ENCODE measurements at places on chromosomes 7 and 10.

- DNase-seq, result no peak
Observed at GRCh38 chr10:101140950-101141615, 10.0 kb downstream of the TLX1 start.

- no peak for DNase-seq
Observed at GRCh38 chr7:30684351-30684750, 2.1 kb upstream of the CRHR2 start.

DNA sequence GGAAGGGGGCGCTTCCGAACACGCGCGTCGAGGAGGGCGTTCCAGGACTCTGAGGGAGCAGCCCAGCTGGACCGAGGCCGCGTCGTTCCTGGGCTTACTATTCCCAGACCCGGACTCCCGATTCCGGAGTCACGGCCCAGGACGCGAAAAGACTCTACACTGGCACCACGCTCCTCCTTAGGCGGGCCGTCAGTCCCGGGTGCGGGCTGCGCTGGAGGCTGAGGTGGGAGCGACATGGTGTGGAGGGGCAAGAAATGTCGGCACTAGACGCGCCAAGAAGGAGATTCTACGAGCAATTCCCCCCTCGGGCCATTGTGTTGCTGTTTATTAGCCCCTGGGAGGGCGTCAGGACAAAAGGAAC lies 584 bp upstream of the RUNDC3B start:
- peak; percentile 44 for DNase-seq

GRCh38 chr10:33655165-33655815 lies 320.8 kb upstream of the NRP1 start:
- peak; percentile 86 for DNase-seq

DNA sequence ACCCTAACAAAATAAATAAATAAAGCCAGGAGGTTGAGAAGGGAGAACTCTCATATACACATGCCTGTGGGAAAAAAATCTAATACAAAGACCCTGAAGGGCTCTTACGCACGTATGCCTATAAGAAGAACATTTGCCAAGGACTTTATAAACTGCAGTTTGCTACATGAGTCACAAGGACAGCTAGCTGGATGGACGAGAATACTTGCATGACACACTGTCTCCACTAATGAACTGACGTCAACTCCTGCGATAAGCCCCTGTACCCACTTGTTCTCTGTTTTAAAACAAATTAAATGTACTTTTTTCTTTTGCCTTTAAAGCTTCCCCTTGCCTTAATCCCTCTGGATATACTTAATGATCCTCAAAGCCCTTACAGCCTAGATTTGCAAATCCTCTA lies 374.6 kb upstream of the GHITM start:
- DNase-seq, result no peak

GRCh38 chr7:24896031-24896501 lies 83.9 kb downstream of the OSBPL3 start:
- DNase-seq, result no peak

DNA sequence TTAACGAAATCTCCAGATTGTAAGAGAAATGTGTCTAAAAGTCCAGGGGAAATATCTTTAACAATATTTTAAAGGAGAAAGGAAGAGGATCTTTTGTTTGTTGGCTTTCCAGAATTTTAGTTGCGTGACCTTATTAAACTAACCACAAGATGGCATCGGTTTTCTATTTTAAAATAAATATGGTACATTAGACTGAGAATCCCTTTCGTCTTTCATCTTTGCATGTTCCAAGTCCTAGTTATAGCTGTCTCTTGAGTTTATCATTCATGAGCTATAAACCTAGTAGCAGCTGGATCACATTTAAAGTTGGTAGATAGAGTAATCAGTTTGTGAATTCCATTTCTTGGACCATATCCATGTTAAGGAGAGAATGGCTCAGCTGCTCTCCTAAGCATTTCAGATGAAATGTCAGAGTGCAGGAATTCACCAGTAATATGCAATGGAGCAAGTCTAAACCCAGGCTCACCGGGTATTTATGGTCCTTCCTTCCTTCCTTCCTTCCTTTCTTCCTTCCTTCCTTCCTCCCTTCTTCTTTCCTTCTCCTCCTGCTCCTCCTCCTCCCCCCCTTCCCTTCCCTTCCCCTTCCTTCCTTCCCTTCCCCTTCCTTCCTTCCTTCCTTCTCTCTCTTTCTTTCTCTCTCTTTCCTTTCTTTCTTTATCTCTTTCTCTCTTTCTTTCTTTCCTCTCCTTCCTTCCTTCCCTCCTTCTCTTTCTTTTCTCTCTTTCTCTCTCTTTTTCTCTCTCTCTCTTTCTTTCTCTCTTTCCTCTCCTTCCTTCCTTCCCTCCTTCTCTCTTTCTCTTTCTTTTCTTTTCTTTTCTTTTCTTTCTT lies 57.8 kb upstream of the RAB18 start:
- DNase-seq, result peak; percentile 86

DNA sequence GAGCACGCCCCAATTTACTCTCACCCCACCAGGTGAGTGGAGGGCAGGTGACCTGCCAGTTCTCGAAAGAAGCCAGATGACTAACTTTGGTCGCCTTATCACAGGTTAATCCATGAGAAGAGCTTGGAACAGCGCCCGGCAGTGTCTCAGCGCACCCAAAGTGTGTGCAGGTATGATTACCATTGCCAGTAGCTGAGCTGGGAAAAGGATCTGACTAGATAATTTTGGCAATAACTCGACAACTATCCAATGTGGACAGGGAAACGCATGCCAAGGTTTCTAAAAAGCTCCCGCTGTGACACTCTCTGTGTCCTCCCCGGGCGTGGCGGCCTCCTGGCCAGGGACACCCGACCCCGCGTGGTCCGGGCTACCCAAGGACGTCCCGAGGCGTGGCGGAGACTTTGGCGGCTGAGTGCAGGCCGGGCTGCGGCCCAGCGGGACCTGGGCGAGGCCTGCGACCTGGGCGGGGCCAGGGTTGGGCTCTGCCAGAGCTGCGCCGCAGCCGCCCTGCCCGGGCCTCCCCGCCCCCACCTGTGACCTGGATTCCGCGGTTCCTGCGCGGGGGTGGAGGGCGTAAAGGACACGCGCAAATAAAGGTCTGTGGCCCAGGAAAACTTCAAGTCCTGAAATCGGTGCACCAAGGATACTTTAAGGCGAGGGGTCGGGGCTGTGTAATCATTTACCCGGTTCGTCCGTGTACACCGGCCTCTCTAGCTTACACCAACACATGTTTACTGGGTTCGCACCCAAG lies 13.7 kb upstream of the WAPL start:
- no peak for DNase-seq

DNA sequence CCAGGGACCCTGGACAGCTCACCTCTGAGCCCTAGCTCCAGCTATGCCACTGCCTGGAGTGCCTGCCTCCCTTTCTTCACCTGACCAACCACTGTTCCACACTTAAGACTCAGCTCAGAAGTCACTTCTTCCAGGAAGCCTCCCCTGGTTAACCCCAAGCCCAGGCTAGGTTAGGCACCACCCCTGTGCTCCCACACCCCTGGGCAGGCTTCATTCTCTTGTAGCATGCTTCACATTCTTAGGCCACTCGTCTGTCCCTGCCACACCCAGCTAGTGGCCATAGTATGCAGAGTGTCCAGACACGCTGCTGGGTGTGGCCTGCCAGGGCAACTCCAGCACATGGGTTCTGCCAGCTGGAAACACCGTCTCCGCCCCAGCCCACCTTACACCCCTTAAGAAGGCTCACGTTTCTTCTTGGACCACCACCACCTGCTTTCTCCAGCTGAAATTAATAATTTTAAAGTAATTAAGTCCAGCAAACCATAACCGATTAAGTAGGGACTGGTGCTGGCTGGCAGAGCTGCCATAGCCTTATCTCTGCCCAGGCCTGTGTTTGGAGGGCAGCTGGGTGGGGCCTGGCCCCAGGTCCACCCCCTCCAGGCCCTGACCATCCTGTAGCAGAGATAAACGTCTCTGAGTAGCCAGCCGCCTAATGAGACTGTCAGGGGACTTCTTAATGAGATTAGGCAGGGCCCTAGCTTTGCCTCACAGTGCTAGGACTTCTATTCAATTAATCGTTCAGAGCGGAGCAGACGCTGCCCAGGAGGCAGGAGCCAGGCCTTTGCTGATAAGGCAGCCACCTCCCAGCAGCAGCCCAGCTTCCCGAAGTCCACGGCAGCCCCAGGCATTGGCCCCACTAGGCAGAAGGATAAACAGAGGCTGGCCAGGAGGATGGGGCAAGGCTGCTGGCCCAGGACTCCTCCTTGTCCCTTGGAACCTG lies 20.5 kb downstream of the GRID1 start:
- no peak for DNase-seq

DNA sequence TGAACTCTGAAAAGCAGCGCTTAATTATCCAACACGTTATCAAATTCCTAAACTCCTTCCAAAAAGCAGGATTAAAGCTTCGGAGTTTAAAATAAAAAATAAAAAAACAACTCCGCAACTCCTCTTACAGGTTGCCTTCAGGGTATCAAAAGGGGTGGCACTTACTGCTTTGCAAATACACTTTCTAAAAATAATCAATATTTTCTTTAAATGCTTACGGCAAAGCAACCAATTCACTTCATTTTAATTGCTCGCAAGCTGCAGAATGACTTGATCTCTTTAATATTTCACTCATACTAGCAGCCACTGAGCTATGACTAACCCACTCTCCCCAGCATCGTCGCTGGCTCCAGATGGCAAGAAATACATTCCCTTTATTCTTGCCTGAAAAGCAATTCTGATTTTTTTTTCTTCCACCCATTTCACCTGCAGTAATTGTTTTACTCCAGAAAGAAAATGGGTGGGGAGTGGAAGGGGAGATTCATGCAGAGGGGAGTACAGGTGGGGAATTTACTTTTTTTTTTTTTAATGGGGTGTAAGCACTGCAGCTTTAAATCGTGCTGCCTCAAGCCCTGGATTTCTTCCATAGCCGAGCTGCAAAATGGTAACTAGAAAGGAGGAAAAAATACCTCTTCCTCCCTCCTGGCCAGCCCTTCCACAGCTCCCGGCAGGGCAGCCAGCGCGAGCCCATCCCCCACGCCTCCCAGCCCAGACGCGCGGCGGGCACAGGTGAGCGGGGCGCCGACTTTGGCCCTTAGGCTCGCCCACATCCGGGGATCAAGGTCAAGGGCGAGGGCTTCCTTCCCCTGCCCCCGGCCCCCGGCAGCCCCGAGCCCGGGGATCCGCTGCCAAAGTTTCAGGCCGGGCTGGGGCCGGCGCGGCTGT lies 54.2 kb upstream of the FHIP2A start:
- no peak for DNase-seq

DNA sequence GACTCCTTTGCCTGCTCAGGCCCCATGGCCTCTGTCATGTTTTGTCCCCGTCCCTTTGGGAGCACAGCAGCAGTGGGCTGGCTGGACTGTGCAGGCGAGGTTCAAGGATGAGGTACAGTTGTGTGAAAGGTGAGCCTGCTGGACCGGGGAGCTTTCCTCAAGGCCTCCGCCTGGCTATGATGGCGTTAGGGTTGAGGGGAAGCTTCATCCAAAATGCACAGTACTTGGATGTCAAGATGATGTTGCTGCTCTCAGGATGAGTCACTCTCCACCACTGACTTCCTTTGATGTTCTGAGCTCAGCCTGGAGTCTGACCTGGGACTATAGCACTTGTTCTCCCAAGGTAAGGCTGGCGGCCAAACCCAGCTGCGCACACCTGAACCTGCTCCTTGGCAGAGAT lies 152.7 kb upstream of the SHH start:
- no peak for DNase-seq

GRCh38 chr10:18615618-18616017 lies 35.8 kb downstream of the NSUN6 start:
- no peak for DNase-seq

DNA sequence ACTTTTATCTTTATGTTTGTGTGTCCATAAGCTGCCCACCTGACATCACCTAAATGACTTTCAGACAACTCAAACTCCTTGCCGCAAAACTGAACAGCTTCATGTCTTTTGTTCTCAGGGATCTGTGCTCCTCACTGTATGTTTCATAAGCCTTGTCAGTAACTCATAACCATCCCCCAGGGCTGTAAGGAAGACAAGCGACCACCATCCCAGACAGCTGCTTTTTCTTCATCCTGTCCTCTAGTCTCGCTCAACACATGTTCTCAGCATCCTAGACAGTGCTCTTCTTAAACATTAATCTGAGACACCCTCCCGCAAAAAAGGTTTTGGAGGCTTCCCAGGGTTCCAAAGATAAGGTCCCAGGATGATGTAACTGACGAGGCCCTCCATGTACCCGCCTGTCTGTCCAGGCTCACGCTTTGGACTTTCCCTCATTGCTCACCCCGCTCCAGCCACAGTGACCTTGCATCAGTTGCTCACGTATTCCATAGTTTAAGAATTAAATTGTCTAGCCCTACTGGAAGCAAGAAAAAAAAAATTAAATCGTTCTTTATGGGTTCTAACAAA lies 69.8 kb downstream of the MAP3K8 start:
- DNase-seq, result no peak

DNA sequence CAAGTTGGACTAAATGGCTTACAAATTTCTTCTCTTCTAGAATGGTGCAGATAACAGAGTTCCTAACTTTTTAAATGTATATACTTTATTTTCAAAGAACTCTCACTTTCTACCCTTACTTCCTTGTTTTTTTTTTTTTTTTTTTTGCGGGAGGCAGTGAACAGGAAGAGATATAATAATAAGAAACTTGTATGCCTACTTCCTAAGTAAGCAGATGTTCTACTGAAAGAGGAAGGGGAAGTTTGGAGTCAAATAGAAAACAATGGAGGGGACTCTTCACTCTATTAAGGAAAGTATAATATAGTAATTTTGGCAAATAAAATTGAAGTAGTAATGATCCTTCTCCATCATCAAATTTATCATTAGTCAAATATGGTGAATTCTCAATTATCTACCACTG lies 754.0 kb downstream of the KCNMA1 start:
- peak; percentile 90 for DNase-seq

DNA sequence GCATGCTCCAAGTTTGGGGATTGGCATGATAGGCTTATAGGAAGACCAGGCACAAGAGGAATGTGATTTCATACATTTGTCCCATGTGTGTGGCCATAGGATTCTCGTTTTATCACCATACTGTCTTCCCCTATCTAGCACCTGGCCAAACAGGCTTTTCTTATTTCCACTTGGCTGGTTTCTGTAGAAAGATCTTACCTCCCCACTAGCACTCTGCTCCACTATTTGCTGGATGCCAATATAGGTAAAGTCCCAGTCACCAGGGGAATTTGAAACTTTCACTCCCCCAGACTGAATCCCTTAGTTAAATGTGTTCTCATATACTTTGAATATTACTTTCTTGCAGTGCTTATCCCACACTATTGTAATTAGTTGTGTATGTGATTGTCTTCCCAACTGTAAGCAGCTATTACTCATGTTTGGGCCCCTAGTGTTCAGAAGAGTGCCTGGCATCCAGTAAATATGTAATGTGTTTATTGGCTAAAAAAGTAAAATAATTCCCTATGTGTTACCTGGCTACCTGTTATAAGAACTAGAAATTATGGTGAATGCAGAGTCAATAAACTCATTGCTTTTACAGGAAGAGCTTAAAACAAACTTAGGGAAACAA lies 109.0 kb downstream of the LRMDA start:
- DNase-seq, result peak; percentile 44

- no peak for DNase-seq
Observed at GRCh38 chr7:131104596-131105293, 222.9 kb upstream of the MKLN1 start.

- no peak for DNase-seq
Observed at GRCh38 chr7:64882341-64883112, 20.5 kb upstream of the ZNF273 start.

Data from Kasumi-1 (cell line).